ENCODE measurements at places on chromosomes 12 and 14.

GRCh38 chr12:27802511-27802910 lies 22.5 kb upstream of the MANSC4 start:
- no peak for DNase-seq

- no peak for DNase-seq
Observed at GRCh38 chr12:4412465-4412864, 33.0 kb upstream of the FGF23 start.

DNA sequence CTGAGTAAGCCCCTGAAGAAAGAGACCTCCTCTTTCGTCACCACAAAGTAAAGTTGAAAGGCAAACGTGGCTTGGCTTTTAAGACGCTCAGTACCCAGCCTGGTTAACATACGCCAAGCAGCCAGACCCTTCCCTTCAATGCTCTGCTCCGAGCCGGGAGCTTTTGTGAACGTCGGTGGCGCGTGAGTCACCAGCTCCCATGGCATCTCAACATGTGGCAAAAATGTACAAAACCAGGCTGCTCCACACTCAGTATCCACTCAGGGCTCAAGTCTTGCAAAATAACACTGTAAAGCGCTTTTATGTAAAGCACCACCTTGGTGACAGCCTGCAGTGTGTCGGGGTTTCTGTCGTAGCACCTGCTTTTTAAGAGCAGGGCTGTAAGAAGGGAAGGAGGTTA lies 89.0 kb downstream of the SETD3 start:
- no peak for DNase-seq

GRCh38 chr12:113478351-113479011 lies 6.8 kb upstream of the LHX5 start:
- DNase-seq = no peak

- no peak for DNase-seq
Observed at GRCh38 chr12:59151243-59151642, 230.9 kb upstream of the LRIG3 start.

GRCh38 chr14:28373721-28374120 lies 392.9 kb upstream of the FOXG1 start:
- DNase-seq = no peak

DNA sequence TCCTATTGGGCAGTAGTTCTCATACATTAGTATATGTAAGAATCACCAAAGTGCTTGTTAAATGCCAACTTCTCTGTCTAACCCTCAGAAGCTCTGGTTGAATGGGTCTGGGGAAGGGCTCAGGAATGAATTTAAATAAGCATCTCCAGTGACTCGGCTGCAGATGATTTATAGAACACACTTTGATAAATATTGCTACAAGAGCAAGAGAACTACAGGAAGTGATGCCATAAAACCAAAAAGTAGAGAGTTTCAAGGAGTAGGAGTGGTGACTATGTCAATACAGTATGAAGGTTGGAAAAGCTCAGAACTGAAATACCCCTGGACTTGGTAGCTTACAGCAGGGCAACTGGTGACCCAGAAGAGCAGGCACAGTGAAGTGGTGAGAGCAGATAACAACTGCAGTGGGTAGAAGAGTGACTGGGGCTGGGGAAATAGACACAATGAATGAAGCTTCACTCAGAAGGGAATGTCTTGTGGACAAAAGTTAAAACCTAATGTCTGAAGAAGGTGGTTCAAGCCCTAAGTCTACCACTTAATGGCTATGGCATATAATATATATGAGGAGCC lies 8.0 kb upstream of the PLEKHA5 start:
- DNase-seq = no peak

DNA sequence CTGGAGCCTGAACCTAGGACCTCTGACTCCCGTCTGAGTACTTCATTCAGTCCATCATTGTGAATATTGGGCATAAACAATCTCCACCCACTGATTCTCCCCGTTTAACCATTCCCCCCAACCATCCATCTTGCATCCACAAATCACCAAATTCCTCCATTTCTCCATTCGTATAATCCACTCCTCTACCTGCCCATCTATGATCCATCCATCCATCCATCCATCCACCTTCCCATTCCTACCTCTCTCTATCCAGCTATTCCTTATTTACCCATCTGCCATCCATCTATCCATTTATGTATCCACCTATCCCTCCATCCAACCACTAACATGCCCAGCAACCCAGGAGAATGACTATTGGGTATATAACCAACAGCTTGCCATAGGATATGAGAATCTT lies 87.5 kb downstream of the CALM1 start:
- DNase-seq = no peak

DNA sequence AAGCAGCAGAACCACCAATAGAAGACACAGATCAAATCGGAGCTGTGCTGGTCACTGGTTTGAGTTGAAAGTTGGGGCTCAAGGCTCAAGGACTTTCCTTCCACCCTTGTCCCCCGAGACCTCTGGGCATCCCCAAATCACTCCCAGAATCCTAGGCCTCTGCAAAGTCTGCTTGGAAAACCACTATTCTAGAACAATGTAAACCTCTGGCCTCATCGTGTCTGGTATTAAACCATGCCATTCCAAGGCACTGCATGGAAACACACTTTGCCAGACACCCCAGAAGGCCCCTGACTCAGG lies 288.0 kb downstream of the DPF3 start:
- no peak for DNase-seq

GRCh38 chr14:105430042-105430441 lies 10.4 kb downstream of the MTA1 start:
- no peak for DNase-seq

Measured in 8988T (cell line).